NCI-H187 treated with DMSO at 0.1 percent for 48 hours (cell line): ENCODE measurements at places on chromosomes 11 and 22.

DNA sequence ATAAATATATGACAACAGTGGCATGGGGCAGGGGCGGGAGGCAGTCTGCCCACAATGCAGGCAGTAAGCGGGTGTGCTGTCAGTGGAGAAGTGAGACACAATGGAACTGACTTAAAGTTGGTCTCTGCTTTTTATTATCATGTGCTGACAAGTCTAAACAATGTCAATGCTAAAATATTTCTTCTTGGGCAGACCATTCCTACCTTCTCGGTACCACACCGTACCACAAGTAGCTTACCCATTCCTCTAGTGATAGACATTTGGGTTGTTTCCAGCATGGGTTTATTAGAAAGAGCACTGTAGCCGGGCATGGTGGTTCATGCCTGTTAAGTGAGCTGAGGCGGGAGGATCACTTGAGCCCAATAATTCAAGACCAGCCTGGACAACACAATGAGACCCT is 2.6 kb upstream of the CHADL start:
- no peak for DNase-seq

DNA sequence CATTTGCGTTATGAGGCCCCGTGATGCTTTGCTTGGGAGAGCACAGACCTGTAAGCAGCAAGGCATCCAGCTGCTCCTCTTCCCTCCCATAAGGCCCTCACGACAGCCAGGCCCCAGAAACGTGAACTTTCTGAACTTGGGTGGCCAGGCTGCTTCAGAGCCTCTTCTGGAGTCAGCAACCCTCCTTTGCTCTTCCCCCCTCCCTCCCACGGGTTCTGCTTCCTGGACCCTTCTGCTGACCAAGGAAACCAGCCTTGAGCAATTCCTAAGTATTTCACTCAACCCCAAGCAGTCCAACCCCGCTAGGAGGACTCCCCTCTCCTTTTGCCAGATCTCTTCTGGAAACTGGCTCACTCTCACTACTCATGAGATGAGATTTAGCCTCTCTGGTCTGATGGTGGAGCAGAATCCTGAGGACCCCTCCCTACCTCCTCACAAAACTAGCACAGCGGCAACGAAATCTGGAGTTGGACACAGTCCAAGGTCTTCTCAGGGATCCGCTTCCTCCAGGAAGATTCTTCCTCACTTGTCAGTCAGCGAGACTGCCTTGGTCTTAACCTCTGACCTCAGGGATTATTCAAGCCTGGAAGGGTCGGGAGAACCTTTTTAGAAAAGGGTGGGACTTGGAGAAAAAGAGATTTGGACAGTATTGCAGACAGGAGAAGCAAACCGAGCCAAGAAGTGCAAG is 86.2 kb downstream of the UBASH3B start:
- DNase-seq = no peak

DNA sequence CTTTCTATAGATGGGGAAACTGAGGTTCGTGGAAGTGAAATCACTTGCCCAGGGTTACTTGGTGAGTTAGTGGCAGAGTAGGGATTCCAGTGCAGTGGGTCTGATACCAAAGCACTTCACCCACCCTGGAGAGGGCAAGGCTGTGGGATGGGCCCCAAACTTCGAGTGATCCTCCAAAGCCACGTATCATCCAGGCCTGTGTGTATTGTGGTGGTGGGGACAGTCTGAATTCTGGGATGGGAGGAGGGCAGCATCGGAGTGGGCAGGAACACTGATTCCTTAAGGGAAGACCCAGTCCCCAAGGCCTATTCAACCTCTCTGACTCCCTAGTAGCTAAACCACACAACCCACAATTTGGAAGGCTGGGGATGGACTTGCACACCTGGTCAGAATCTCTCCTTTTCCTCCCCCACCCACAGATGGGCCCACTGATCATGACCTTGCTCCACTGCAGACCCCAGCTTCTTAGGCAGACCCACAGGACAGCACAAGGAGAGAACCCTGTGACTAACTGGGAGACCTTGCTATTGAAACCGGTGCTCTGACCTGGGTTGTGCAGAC is 11.5 kb downstream of the TMPRSS13 start:
- DNase-seq = no peak

- DNase-seq = no peak
These were observed at the start of gene LRRC32 for GRCh38 chr11:76670485-76671236. TSS of gene LRRC32 (minus strand) at chr11:76670747. CDS start at chr11:76665954, 4,793 bp downstream.

DNA sequence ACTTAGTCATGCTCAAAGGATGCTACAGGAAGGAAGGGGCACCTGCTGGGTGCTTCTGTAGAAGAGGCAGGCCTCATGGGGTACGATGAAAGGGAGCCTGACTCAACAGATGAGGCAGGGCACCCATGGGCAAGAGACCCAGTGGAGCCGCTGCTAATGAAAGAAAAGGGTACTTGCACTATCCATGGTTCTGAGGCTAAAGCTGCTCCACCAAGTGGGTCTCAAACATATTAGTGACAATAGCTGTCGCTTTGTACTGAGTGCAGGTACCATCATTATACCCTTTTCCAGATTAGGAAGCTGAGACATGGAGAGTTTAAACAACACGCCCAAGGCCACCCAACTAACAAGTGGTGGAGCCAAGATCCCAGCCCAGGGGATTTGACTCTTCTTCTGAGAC is 127.5 kb upstream of the SERPIND1 start:
- DNase-seq = no peak

- no peak for DNase-seq
These were observed 15.3 kb downstream of the MUC2 start for GRCh38 chr11:1089738-1090599.

DNA sequence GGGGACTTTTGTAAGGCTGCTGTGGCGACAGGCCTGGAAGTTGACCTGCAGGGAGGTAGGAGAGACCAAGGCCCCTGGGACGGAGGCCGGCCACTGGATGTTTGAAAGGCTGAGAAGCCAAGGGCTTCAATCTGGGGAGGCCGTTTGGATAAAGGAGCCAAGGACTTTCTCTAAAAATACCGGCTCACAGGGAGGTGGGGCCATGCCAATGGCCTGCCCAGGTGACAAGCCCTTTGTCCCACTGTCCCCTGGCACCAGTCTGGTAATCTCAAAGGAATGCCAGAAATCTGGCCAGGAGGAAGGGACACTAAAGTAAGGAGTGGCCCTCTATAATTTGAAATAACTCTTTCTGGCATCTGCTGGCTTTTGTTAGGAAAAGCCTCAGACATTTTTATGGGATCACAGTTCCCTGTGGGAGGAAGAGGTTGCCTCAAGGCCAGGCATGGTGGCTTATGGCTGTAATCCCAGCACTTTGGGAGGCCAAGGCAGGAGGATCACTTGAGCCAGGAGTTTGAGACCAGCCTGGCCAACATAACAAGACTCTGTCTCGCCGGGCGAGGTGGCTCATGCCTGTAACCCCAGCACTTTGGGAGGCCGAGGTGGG is 1.9 kb upstream of the CHKA start:
- DNase-seq = no peak

GRCh38 chr11:45560913-45561281 is 104.5 kb downstream of the CHST1 start:
- no peak for DNase-seq

DNA sequence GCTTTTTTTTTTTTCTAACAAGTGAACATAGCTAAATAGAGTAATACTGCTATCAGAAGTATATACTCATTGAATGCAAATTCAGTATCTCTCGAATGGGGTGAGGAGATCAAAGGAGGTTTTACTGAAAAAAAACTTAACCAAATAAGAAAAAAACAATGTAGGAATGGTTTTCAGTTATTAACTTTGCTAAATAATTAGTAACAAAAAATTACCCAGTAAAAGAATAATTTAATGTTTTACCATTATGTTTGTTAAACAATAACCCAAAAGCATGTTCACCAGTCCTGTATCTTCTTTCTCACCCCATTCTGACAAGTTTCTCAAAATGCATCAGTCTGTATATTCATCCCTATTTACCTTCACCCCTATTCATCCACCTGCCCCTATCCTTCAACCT is 22.6 kb upstream of the CTSC start:
- no peak for DNase-seq

DNA sequence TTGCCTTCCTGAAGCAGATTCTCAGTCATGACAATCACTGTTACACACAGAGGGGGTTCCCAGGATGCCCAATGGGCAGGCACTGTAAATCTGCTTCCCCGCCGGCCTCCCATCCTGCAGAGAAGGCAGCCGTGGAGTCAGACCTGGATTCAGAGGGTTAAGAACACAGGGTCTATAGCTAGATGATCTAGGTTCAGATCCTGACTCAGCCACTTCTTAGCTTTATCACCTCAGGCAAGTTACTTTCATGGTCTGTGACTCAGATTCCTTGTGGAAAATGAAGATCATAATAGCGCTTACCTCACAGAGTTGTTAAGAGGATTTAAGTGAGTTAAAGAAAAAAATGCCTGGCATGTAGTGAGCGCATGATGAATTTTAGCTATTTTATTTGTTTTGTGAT is 95.9 kb downstream of the TIMP3 start:
- DNase-seq = no peak

- DNase-seq = no peak
These were observed 86.0 kb downstream of the EHF start for GRCh38 chr11:34706709-34707461.

GRCh38 chr11:117868815-117869561 is 7.5 kb downstream of the FXYD6 start:
- DNase-seq = peak; percentile 62

DNA sequence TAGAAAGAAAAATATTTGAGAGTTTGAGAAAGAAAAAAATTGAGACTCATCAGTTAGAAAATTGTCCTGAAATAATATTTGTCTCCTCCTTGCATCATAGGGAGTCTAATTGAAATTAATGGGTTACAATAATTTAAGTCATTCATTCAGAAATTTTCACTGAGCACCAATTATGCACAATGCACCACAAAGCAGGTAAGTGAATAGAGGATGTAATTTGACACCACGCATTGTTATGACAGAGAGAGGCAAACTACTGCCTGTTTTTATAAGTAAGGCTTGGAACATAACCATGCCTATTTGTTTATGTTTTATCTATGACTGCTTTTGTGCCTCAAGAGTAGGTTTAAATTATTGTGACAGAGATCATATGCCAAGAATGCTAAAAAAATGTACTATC is 537.9 kb upstream of the FAT3 start:
- no peak for DNase-seq

DNA sequence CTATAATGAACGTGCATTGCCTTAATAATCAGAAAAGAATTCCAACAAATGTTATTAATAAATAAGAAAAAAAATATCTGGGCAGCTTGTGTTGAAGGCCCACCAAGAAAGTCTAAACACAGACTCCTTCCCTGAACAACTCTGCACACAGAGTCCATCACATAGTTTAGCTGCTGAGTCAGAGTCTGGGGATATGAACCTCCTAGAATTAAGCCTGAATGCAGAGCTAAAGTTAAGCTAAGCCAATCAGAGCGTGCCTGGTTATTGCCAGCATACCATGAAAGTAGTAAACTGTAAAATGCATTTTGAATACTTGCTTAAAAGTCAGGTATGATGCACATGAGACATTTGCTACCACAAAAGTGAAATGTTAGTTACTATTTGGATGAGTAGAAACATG is 25.6 kb upstream of the TENM4 start:
- DNase-seq = no peak

- DNase-seq = no peak
These were observed 9.8 kb downstream of the POU2AF3 start for GRCh38 chr11:111308140-111308539.

DNA sequence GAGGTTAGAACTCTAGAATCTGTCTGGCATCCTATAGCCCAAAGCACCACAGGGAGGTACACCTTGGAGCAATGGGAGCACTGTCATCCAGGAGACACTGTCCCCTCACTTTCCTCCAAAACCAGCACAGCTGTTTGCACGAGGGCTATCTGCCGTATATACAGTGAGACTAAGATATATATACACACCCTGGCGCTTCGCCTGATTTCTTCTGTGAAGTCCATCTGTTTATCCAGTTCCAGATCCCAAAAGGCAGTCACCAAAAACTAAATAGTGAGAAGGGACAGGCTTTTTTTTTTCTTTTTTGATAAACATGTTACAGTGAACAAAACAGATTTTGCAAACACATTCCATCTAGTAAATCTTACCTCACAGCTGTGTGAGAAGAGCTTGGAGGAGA is 68.5 kb downstream of the ARFGAP2 start:
- DNase-seq = no peak

DNA sequence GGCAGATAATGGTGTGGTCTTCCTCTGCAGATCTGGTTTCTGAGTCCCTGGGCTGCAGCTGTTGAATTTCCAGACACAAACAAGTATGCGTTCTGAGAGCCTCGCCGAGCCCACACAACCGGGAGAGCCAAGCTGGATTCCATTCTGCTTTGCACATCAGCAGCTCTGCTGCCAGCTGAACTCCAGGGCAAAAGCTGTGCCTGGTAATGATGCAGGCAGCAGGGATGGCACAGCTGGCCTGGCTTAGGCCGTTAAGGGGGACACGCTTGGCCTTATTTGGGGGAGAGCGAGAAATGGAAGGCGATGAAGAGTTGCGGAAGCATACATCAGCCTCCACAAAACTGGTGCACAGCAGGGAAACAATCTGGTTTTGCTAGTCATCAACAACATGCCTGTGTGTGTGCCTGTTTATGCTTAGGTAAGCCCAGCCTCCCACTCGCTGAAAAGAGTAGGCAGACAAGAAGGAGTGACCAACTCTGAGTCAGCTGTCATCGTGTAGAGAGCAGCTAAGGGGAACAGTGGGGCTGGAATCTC is 25.1 kb downstream of the ADAMTS8 start:
- no peak for DNase-seq

DNA sequence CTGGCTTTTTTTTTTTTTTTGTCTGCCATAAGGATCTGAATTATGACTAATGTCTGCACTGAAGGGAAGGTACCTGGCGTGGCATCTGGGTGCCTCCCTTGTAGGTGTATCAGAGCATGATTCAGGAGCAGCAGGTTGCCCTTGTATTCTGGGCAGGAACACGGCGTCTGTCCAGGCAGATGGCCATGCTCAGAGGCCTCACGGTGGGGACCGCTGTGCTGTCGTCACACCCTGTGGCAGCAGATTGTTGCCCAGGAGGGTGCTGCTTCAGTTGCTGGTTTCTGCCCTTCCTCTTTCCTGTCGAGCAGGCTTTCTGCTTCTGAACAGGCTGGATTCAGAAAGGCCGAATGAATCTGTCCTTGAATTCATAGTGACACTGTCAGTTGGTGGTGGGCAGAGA is 11.0 kb downstream of the ZNRF3 start:
- DNase-seq = no peak

- DNase-seq = no peak
These were observed 123.1 kb downstream of the CD44 start for GRCh38 chr11:35262056-35262455.

GRCh38 chr11:119117004-119117706 is 4.2 kb upstream of the HINFP start:
- DNase-seq = no peak

GRCh38 chr11:78201096-78201818 is 12.5 kb downstream of the USP35 start:
- no peak for DNase-seq

GRCh38 chr11:13878077-13878476 is 84.4 kb upstream of the SPON1 start:
- DNase-seq = no peak

- DNase-seq = no peak
These were observed 14.3 kb upstream of the FGF19 start for GRCh38 chr11:69718147-69718546.

GRCh38 chr22:25352294-25352680 is 132.8 kb downstream of the CRYBB2 start:
- DNase-seq = no peak
